ELF-1 (cell line): ENCODE measurements at places on chromosomes 7 and 10.

DNA sequence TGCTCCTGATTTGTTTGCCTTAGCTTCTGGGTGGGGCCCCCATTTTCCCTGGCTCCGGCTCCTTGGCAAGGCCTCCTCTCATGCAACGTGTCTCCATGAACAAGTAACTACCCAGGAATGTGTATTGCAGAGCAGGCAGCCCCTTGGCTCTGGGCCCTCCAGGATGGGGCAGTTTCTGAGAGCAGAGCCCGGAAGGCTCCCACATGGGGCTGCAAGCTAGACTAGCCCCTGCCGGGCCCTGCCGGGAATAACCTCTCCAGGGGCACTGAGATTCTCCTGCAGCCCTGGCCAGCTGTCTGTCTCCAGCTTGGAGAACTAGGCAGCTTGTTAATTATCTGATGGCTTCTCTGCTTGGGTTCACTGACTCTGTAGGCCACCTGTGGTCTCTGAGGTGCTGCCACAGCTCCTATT lies 184.0 kb upstream of the INHBA start:
- DNase-seq, result peak; percentile 53

GRCh38 chr7:135193615-135194081 lies 17.7 kb downstream of the WDR91 start:
- no peak for DNase-seq

DNA sequence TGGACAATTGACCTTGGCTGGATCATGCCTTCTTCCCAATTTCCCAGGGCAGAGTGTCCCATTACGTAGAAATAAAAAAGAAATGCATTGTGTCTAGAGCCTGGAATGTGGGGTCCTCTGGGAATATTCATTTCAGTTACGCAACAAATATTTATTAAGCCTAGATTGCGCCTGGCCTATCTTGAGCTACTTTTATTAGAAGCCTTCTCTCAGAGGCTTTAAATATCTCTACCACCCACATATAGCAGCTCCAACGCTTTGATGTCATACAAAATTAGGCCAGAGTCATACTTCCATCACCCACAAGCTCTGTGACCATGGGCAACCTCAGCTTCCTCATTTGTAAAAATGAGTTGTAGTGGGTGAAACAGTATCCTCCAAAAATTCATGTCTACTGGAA lies 24.9 kb upstream of the CARD11 start:
- DNase-seq, result no peak

- no peak for DNase-seq
Measured at GRCh38 chr10:61618388-61618961, 44.3 kb upstream of the CABCOCO1 start.

DNA sequence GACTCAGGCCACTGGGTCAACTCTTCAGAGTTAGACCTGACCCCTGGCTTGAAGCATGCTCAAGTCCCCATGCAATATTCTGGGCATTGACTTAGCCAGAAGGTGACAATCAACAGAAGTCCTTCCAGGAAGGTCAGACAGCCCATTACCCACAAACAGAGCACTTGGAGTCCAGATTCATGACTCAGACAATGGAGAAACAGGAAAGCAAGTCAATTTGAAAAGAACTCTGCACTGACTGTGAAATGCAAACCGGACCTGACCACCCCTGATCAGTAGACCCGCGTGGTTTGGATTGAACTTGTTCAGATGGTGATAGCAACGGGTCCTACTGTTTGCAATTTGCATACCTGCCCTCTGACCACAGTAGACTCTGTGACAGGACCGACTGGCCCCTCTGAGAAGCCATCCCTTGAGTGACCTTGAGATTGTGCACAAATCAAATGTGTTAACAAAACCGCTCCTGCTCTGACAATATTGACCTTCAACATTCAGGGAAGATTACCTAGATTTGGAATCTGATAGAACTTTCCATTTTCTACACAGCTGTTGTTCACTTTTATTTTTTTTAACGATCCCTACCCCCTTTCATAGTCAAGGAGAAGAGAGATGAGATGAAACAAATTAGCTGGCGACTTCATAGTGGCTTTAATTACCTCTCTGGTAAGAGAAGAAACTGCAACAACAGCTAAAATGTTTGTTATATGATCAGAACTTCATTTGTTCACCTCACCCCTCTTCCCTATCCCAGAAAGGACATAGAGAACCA lies 138.7 kb downstream of the NRP1 start:
- no peak for DNase-seq

DNA sequence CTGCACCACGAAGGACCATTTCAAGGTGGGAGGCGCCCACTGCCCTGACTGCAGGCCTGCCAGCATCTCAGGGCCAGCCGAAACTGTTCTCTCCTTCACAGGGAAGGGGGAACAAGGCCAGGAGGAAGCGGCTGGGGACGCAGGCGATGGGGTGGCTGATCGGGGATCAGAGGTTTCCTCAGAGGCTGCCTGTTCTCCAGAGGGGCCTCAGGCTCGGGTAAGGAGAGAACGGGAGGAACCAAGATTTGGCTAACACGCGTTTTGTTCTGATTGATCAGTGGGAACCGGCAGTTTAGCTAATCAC lies 87.9 kb downstream of the DIP2C start:
- DNase-seq, result no peak

- peak; percentile 43 for DNase-seq
Measured at GRCh38 chr7:98640375-98640774, 23.3 kb downstream of the NPTX2 start.

DNA sequence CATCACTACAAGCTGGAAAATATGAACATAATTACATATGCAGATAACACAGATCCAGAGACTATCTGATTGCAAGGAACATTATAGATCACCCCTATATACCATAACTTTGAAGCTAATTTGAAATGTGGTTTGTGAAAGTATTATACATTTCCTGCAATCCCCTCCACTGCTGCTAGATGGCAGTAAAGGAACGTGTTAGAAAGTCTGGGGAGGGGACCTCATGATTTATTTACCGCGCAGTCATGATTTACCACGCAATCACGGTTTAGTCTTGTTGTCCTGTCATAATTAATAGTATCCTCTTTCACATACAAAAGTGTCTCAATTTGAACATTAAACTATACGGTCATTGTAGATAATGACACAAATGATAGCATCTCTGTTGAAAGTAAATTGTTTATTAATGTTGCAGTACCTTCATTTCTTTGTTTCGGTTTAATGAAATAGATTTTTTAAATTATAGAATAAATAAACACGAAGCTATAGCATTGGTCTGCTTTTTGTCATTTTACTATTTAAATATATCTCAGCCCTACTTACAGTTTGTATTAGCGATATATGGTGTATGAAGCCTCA lies 145.3 kb upstream of the PRSS1 start:
- no peak for DNase-seq

DNA sequence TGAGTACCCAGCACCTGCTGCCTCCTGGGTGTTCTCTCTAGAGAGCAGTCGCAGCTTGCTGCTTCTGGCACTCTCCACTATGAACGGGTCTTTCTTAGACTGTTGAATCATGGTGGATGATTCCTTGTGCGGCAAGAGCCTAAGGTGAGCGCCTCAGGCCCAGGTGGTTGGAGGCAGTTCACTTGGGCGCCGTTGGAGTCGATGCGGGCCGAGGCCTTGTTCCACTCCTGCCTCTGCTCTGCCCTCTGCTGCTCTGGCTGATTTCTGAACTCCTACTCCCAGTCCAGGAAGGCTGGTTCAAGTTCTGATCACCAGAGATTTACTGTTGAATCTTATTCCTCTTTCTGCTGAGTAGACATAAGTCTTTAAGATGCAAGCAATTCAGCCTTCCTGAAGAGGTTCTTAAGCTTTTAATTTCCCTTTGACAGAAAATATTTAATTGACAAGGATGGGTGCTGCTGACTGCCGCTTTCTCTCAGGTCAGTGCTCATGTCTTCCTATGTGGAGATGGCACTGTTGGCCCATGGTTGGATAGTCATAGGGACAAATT lies 10.4 kb downstream of the YKT6 start:
- no peak for DNase-seq

DNA sequence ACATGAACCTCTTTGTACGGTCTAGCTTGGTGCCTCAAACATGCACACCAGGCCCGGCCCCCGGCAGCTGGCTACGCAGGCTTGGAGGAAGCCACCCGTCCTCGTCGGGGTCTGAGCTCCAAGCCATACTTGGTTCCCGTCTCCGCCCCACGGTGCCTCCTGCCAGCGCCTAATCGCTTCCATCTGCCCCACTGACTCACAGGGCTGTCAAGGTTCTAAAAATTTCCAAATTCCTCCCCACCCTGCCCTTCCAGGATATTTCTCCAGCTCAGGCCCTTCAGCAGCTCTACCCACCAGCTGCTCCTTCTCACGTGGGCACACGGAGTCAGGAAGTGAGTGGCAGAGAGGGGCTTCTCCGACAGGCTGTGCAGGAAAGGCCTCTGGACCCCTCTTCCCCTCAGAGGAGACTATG lies 38.8 kb downstream of the TMEM270 start:
- no peak for DNase-seq

GRCh38 chr10:112805701-112806100 lies 144.3 kb upstream of the TCF7L2 start:
- no peak for DNase-seq

GRCh38 chr10:97140902-97141745 lies 44.6 kb downstream of the SLIT1 start:
- DNase-seq, result peak; percentile 80

- peak; percentile 70 for DNase-seq
Measured at GRCh38 chr7:129210256-129210988, 14.4 kb upstream of the AHCYL2 start.

DNA sequence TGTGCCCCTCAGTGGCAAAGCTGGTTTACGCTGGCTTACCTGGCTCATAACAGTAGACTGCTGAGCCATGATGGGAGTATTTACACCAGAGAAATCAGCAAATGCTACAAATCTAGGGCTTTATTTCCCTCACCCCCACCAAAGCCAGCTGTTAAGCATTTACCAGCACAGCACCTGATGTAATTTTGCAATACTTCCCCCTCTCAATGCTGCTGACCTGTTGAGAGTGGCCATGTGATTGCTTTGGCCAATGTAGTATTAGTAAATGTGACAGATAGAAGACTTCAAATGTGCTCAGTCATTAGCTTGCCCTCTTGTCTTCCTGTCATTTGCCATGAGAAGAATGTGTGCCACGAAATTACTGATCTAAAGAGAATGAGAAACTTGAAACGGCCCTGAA lies 46.6 kb downstream of the HERPUD2 start:
- no peak for DNase-seq

GRCh38 chr7:101411508-101411874 lies 48.8 kb downstream of the COL26A1 start:
- DNase-seq, result no peak

DNA sequence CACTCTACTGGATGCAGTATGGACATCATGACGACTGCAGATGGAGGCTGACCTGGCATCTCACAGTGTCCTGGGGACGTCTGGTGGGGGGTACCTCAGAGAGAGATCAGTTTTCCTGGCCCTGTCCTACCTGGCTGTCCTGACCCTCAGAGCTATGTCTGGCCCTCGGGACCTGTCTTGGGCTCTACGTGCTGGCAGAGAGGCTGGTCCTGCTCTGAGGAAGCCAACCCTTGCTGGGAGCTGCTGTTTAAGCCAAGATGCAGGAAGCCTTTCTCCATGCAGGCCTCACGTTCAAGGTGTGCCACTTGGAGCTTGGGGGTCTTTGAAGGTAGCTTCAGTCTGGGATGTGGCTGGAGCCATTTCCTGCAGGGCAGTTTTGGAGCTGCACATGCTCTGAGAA lies 42.1 kb upstream of the CXCL12 start:
- DNase-seq, result no peak

DNA sequence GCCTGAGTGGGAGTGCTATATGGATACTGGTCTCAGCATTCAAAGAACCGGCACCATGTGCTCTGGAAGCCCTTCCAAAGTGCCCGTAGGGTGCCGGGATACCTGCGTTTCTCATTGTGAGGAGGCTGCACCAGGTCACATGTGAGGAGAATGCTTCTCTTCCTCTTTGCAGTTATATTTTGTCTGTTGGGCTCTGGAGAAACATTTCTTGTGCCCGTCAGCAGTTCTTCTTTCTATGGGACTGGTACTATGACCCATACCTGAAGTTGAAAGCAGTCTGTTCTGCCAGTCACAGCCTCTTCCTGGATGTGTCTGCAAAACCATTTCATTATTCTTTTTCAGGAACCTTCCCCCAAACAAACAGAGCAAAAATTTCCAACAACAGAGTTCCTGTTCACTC lies 465.0 kb downstream of the SUGCT start:
- no peak for DNase-seq

- DNase-seq, result no peak
Measured at GRCh38 chr10:68721673-68722335, 765 bp downstream of the CCAR1 start.

DNA sequence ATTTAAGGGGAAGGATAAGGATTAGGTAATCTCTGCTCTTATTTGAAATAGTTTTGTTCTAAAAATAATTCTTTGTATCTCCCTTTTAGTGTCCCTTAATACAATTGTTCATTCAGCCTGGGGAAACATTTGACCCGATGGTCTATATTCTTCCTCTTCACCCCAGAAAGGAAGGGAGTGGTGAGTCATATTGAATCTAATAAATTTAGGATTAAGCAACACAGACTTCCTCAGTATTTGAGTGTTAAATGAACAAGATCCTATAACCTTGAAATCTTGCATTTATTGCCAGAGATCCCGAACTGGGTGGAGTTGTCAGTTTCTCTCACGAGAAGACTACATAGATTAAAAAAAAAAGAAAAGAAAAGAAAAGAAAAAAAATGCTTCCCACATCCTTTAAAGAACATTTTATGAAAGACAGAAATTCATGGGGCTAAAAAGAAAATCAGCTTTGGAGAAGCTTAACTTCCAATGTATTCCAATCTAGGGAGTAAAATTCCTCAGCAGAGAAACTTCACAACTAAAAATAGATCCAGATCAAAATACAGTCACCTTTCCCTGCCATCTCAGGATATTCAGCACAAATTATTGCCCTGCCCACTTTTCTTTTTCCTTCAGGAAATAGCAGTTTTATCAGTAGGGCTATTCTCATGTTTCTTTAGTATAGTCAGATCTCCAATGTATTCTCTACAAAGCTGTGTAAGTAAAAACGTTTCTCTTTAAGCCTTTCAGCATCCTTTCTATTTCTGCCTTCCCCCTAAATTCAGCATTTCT lies 82.2 kb downstream of the SEMA3D start:
- DNase-seq, result no peak

- peak; percentile 61 for DNase-seq
Measured at GRCh38 chr10:102660888-102661657, 16.8 kb downstream of the TRIM8 start.

DNA sequence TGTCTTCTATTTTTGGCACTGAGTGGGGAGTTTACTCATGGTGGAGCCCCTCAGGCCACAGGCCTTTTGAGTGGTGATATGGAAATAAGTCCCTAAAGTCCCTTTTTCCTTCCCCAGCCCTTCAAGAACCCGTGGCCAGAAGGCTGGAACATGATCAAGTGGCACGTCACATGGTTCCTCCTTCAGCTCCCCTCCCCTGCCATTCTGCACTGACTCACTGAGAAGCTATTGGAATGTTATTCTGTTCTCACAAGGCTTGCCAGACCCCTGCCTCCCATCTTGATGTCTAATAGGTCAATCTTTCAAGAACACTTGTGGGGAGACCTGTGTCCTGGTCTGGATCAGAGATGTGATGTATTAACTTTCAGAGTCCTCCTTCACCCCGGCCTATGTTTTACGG lies 279.8 kb downstream of the SEC23IP start:
- DNase-seq, result peak; percentile 50

- peak; percentile 96 for DNase-seq
Measured at GRCh38 chr10:84613336-84614021, 285.1 kb downstream of the CCSER2 start.
